ENCODE measurements at places on chromosomes 11 and 22.
A peak's percentile ranks its signal among the peaks of the same experiment; 100 is the strongest.

- DNase-seq, result peak; percentile 67
These were observed 4.5 kb downstream of the GAS2L1 start for GRCh38 chr22:29310863-29311339.

- no peak for DNase-seq
These were observed 437.4 kb downstream of the JRKL start for GRCh38 chr11:96827164-96827563.

- DNase-seq, result no peak
These were observed 34.9 kb downstream of the RSPH14 start for GRCh38 chr22:23106906-23107367.

- DNase-seq, result no peak
These were observed 54.5 kb upstream of the MPEG1 start for GRCh38 chr11:59267196-59267595.

- DNase-seq, result no peak
These were observed 104.5 kb downstream of the RELT start for GRCh38 chr11:73480677-73481076.

DNA sequence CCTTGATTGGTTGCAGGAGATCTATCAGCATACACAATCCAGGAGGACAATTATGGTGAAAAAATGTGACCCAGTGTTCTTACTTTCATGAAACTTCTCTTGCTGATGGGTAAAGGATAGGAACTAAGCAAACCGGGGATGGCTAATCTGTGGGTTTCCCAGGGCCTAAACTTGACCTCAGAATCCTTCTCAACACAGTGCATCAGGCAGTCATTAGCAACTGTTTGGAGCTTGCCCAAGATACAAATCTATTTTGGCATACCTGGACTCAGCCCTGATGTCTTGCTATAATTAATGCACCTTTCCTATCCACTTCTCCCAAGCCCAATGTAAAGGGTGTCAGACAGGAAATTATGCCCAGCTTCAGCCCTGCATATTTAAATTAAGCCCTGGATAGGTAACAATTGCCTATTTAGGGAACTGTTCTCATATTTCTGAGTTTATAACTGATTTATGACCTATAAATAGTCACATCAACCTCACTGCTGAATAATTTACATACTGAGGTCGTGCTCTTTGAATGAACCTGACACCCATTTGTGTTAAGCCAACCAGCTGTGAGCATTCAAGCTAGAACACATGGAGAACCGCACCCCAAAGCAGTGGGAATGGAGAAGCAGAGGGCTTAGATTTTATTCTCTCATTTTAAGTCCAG lies 9.2 kb upstream of the PHF21A start:
- no peak for DNase-seq

DNA sequence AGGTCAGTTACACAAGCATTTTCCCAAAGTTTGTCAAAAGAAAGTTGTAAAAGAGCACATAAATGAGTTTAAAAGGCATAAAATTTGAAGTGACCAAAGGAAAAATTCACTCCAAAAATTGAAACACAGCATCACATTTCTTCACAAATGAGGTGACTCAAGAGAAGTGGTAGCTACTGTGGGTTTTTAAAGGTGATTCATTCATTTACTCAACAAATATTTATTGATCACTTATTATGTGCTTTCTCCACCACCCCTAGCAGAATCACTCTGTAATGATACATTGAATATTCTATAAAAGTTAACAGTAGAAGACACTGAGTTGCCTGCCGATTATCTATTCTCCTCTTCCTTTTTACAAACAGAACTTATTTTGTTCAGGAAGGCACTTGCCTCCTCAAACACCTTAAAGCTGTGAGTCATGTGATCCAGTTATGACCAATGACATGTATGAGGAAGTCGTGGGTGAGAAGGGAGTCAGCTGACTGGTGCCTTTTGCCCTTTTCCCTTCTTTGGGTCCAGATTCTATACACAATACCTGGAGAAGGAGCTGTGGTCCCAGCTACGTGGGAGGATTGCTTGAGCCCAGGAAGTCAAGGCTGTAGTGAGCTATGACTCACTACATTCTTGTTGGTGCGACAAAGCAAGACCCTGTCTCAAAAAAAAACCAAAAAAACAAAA lies 67.7 kb upstream of the CLNS1A start:
- no peak for DNase-seq

- no peak for DNase-seq
These were observed 5.4 kb downstream of the PCF11 start for GRCh38 chr11:83162377-83162776.

GRCh38 chr22:19825904-19826618 lies 28.6 kb downstream of the GNB1L start:
- DNase-seq, result no peak

GRCh38 chr11:76627606-76628005 lies 42.9 kb downstream of the LRRC32 start:
- no peak for DNase-seq

DNA sequence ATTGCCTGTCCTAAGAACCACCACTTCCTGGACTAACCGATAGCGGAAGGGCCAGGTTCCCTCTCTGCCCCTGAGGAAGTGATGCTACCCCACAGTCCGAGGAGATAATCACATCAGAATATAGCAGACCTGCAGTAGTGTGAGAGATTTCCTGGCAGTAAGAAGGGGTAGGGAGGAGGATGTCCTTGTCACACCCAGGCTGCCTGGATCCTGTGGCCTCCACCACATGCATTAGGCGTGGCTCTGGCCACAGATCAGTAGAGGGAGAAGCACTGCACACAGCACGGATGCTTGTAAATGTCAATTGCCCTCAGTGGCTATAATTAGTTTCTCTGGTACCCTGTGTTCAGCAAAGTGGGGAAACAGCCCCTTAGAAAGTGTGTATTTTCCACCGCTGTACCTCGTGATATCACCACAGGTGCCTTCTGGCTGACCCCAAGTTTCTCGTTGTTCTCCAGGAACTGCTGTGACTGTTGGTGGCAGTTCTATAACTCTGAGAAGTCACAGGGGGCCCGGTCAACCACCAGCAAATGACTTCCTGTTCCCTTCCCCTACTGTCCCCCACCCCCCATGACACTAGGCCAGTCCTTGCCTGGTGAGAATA lies 61.8 kb downstream of the UBASH3B start:
- DNase-seq, result no peak

GRCh38 chr11:33536178-33536577 lies 164.4 kb downstream of the C11orf91 start:
- no peak for DNase-seq

DNA sequence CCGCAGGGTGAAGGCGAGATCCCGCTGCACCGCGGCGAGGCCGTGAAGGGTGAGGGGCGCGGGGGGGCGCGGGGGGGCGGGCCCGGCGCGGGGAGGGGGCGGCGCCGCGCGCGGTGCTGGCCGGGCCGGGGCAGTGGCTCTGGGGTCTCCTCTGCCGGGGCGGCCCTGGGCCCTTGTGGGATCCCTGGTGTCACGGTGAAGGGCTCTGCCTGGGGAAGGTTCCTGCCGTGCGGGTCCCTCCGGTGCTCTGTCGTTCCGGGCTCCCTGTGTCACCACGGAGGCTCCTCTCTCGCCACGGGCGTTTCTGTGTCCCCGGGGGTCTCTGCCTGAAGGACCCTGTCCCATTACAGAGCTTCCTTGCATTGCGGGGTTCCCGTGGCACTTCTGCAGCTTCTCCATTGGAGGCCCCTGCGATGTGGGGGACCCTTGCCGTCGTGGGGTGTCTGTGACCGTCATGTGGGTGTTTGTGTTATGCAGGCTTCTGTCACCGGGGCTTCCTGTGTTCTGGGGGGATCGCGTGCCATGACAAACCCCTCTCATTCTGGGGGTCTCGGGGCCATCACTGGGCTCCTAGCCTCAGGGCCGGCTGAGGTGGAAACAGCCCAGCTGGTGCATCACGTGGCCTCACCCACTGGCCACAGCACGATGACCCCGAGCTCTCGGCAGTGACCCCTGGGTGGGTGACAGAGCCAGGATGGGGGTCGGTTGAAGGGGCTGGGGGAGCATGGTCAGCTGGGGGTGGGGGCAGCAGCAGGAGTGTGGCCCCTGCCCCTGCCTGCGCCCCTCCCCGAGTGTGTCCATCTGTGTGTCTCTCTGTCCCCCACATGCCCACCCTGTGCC lies 25.3 kb downstream of the SHANK3 start:
- no peak for DNase-seq

DNA sequence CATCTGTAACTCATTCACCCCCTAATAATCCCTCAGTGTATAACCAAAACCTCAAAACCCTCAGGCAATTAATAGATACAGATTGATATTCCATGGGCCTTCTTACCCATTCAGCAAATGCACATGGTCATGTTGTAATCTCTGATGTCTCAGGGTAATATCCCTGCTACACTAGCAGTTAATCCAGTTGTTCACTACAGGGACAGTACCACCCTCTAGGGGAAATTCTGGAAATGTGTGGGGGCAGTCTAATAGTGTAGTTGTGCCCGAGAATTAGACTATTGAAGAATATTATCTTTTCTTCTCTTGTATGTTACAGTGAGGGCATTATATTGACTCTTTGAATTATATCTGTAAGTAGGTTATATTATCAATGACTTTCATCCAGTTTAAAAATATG lies 175.4 kb downstream of the CWF19L2 start:
- no peak for DNase-seq

- no peak for DNase-seq
These were observed 817.4 kb downstream of the NTM start for GRCh38 chr11:132187814-132188213.

GRCh38 chr11:59186130-59186594 lies 14.2 kb downstream of the DTX4 start:
- no peak for DNase-seq

DNA sequence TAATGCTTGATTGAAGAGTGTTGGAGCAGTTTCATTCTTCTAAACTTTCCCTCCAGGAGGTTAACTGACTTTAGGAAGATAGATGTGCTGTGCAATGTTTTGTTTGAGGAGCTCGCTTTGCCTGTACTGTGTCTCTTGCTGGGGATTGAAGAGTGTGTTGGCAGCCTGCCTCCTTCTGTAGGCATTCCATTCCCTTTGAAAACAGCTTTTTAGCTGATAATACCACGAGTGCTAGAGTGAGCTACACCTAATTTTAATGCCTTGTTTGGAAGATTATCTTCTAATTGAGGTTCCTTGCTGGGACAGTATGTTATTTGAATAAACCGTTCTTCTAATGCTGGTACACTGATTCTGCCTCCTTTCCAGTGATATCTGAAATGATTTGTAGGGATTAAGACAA lies 7.2 kb downstream of the DDX10 start:
- DNase-seq, result no peak

- DNase-seq, result no peak
These were observed 5.8 kb downstream of the PITPNB start for GRCh38 chr22:27913162-27913741.

- no peak for DNase-seq
These were observed 27.1 kb downstream of the CYTH4 start for GRCh38 chr22:37309211-37310074.

DNA sequence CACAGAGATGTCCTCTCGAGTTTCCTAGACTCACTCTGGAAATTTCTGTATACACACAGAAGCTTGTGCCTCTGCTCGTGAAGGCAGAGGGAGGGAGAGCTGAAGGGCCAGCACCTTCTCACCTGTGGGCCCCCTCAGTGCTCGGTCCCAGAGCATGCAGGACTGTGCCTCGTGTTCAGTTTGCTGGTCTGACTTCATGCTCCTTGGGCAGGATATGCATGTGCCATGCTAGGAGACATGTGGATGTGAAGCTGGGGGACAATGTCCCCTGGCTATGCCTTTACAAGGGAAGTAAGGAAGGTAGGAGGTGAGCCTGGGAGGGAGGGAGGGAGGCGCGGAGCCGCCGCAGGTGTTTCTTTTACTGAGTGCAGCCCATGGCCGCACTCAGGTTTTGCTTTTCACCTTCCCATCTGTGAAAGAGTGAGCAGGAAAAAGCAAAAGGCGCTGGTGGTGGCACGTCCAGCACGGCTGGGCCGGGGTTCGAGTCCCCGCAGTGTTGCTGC lies 22.6 kb downstream of the NEAT1 start:
- no peak for DNase-seq

GRCh38 chr11:4932751-4933150 lies 8.6 kb upstream of the OR51G1 start:
- DNase-seq, result no peak

DNA sequence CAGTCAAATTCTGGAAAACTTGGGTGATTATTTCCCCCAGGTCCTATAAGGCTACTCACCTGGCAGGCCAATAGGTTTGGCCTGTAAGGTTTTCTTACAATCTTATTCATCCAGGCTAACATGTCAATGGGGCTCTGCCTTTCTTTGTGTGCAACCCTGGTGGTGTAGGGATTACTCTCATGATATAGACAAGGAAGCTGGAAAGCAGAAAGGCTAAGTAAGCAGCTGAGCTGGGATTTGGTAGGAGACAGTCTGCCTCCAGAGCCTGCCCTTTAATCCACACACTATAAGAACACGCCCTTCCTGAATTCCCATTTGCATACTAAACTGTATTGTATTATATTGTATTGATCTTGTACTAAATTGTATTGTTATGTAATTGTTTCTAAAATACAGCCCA lies 373.3 kb upstream of the CCDC90B start:
- DNase-seq, result no peak

DNA sequence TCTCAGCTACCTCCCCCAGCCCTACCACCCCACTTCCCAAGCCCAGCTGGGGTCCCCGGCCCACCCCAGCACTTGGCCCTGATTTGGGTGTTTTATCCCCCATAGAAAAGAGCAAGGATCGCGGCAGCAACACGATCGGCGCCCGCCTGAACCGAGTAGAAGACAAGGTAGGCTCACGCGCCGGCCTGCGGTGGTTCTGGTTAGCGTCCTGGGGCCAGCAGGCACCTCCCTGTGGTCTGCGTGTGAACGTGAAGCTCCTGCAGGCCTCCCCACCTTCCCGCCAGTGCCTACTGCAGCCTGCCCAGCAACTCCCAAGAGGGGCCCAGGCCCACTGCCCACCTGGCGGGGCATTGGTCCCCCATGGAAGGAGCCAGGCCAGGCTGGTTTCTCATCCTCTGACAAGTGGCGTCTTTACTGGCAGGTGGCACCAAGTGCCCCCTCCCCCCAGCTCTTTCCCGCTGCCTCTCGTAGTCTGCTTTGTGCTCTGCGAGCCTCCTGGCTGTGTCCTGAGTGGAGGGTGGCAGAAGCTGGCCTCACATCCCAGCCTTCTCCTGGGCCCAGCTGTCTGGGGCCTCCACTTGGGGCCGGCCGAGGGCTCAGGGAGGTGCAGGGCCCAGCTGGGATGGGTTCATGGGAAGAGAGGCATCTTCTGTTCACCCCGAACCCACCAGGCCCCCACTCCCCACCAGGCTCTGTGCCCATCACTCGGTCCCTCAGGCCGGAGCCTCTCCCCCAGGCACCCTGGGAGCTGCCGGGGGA lies 78.3 kb upstream of the KCNQ1OT1 start:
- no peak for DNase-seq

Data from stimulated activated CD4-positive, alpha-beta T cell treated with anti-CD3 and anti-CD28 coated beads, Interleukin-1b, Interleukin-23, amount 100 ng/mL, for 24 hours (primary cell).